ENCODE measurements at places on chromosomes 5 and 9.

- no peak for DNase-seq
These were observed 12.7 kb upstream of the AHRR start for GRCh38 chr5:308672-309271.

GRCh38 chr5:83220331-83220730, 143.0 kb downstream of the XRCC4 start:
- no peak for DNase-seq

- no peak for DNase-seq
These were observed 76.1 kb downstream of the C9orf50 start for GRCh38 chr9:129544761-129545160.

- DNase-seq, result no peak
These were observed 14.6 kb downstream of the ADAMTS16 start for GRCh38 chr5:5154733-5155132.

DNA sequence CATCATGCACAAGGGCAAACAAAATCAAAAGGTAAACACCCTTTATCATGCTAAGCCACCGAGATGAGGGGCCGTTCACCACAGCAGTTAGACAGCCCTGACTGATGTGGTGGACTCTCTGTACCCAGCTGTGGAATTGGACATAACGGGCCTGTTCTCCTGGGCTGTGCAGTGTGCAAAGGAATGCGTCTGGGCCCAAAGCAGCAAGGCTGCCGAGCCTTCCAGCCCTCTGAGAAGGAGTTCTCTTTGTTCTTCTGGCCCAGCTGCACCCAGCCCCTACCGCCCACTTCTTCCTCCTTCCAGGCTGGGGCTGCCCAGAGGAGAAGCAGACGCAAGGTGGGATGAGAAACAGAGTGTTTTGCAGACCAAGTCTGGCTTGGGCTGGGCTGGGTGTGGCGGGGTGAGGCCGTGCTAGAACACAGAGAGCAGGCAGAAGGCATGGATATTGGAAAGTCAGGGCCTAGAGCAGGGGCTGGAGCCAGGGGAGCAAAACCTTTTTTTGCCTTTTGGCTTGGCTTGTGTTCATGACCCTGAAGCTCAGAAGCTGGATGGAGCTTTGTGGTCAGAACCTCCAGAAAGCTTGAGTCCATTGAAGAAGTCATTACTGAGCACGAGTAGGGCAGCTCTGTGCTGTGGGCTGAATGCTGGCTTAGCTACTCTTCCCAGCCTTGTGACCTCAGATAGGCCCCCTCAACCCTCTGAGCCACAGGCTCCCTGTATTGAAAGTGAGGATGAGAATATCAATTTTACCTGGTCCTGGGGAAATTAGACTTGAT, 49.8 kb upstream of the SH3PXD2B start:
- no peak for DNase-seq

- peak; percentile 82 for DNase-seq
These were observed 1.3 kb upstream of the ZNF366 start for GRCh38 chr5:72508241-72509170.

DNA sequence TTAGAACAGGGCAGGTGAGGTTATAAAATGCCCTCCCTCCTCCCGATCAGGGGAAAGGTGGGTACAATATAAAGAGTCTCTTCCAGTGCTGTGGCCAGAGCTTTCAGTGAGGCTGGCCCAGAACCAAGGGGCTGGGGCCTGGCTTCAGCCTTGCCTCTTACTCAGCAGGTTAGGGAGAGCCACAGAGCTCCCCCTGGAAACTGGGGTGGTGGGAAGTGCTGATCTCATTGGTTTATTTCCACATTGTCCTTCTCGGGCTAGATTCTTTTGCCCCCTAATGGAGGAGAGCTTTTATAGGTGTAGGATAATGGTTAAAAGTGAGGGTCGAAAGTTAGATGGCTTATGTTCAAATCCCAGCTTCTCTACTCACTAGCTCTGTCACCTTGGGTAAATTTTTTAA, 186.7 kb upstream of the TBC1D2 start:
- DNase-seq, result no peak

GRCh38 chr5:137888863-137889759, at the start of gene PKD2L2:
PKD2L2 (plus strand) TSS chr5:137889457; CDS start chr5:137889492, 35 bp downstream.
- DNase-seq, result peak; percentile 86

DNA sequence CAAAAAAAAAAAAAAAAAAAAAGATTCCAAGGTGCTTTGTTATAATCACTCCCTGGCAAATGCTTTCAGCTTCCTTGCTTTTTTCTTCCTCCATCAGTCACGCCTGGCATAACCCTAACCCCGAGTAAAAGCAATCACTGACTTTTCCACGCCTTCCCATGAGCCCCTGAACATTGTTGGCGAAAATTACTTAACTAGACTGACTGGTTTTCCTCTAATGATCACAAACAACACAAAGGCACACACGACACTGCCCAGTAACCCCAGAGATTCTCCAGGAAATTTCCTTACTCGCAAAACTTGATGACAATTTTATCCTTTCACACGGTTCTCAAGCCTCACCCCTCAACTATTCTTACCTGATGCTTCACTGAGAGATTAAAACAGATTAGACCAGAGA, 11.4 kb upstream of the PTGR1 start:
- no peak for DNase-seq

DNA sequence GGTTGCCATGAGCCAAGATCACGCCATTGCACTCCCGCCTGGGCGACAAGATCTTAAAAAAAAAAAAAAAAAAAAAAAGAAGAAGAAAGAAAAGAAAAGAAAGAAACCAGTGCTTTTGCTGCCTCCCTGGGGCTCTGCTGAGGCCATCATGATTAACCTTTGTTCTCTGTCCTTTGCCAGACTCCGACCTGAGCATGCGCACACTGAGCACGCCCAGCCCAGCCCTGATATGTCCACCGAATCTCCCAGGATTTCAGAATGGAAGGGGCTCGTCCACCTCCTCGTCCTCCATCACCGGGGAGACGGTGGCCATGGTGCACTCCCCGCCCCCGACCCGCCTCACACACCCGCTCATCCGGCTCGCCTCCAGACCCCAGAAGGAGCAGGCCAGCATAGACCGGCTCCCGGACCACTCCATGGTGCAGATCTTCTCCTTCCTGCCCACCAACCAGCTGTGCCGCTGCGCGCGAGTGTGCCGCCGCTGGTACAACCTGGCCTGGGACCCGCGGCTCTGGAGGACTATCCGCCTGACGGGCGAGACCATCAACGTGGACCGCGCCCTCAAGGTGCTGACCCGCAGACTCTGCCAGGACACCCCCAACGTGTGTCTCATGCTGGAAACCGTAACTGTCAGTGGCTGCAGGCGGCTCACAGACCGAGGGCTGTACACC, 251.7 kb downstream of the MARCHF11 start:
- DNase-seq, result no peak

DNA sequence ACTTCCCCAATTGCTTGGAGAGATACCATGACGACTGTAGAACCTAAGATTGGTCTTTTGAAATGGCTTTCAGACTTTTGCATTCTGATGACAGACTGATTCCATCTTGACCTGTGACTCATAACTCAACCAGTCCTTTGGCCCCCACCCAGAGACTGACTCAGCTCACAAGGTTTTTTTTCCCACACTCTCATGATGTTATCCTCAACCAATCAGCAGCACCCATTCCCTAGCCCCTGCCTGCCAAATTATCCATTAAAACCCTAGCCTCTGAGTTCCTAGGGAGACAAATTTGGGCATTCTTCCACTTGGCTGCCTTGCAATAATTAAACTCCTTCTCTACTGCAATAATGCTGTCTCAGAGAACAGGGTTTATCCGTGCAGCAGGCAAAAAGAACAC, 1263.3 kb upstream of the CDH9 start:
- peak; percentile 89 for DNase-seq

DNA sequence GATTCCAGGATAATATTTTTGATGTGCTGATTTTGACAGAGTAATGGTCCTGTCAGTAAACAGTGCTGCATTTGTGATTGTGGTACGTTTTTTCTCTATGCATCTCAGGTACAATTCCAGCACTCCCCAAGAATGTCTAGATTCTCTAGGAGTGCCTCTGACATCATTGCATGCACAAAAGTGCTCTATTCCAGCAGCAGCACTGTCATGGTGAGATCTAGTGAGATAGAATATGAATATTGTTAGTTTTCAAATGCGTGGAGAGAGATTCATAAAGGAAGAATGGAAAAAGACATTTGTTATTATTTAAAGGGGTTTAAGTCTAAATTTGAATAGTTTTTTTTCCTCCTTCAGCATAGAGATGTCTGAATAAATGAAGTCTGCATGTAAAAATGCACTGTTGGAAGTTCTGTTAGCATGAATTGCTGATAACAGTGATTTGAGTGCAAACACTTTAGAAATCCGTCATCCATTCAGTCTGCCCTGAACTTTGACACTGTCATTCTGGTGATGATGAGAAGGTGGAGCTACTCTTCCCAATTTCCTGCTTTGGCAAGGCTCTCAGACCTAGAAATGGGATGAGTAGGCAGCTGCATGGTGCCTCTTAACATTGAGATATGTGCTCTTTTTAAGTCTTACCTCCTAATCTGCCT, 84.6 kb downstream of the GAPVD1 start:
- DNase-seq, result no peak

DNA sequence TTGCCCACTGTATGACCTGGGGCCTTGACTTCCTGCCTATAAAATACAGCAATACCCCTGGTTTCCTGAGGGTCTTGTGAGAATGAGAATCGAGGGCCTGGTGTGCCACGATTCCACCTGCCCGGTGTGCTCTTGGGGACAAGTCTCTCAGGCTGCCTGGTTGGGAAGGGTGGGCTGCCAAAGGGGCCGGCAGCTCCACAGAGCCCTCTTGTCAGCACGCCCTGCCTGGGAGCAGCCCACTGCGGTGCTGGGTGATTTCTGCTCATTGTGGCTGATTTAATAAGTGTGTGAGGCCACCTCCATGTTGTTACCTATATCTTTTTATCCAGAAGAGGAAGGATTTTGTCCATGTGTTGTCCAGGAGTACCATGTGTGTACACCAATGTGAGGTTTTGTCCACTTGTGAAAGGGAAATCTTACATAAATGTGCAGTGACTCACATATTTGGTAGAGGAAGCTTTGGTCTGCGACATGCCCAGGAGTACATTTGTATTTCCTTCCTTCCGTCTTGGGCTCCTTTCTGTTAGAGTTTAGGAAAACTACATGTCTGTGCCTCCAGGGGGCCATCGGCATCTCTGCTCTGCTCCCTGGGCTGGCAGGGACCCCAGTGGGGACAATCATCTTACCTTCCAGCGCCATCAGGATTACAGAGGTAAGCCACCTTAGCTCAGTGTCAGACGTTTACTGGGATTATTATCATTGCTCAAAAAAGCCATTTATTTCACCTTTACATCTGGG, 108.6 kb downstream of the PHF2 start:
- DNase-seq, result no peak

DNA sequence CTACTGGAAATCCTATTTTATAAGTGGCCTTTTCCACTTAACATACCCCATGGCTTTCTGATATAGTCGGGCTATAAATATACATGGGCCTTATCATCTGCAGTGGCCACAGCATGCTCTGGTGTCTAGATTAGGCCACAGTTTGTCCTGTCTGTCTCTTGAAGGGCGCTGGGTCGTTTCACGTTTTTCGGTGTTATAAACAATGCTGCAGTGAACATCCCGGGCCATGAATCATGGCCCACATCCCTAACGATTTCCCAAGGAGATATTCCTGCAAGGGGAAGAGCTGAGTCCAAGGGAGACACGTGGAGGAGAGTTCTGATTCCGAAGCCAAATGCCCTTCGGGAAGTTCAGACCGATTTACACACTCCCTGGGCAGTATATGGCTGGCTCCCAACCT, 8.4 kb downstream of the PLPP7 start:
- peak; percentile 72 for DNase-seq

GRCh38 chr5:145872486-145872885, 328 bp downstream of the GRXCR2 start:
- no peak for DNase-seq

DNA sequence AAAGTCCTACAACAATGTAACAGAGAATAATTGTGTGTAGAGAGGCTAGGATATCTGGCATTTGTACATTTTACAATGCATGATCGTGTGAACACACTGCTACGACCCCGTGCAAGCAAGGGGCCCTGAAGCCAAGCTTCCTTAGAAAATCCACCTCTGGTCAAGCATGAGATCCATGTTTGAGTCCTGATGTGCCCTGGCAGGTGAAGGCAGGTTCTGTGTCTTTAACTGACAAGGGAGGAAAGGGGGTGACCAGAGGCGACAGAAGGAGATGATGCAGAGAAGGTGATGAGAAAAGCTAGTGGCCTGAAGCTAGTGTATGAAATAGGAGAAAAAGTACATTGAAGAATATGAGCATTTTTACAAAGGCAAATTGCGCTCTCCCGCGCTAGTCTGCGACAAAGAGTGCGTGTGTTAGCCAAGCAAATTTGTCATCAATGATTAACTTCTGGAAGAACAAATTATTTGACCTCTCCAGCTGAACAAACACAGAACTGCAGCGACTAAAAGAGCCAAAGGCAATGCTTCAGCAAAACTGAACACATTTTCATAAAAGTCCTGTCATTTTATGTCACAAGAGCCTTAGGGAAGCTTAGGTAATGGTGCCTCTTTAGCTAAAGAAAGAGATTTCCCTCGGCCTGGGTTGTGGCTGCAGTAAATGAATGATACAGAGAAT, 101.7 kb upstream of the DAPK1 start:
- DNase-seq, result no peak

GRCh38 chr5:78271766-78272165, 22.7 kb downstream of the AP3B1 start:
- DNase-seq, result no peak

- no peak for DNase-seq
These were observed 132.4 kb downstream of the ROR2 start for GRCh38 chr9:91817493-91818224.

DNA sequence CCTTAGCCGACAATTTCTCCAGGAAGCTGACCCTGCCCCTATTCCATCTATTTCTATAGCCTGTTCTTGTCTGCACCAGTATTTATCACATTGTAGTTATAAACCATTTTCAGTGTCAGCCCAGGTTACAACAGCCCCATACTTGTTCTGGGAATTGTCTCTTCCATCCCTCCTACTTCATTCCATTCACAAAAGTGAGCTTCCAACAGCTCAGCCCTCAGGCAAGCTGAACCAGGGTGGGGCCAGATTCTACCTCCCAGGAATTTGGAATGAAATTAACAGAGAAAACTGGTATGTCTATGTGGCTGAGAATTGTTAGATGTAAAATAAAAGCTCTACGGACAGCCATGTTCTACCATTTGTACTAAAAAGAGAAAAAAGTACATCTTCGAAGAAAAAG, 36.1 kb downstream of the STRBP start:
- DNase-seq, result no peak

- no peak for DNase-seq
These were observed 81.4 kb downstream of the SPATA31C2 start for GRCh38 chr9:88056876-88057275.

DNA sequence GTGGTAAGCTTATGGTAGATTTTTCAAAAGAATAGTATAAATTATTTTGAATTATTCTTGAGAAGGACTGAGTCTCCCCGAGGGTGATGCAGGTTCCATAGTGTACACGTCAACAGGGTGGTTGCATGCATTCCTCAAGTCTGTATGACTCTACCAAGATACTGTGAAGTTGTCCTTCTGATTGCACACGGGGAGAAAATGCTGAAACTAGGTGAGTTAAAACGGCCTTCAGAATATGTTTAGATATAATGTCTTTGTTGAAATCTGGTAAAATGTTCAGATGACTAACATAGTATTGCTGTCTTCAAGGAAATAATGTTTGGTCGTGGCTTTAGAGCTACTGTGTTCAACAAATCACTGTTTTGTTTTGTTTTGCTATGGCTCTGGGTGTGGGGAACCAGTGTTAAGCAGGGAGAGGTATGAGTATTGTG, 22.4 kb upstream of the TNFAIP8 start:
- no peak for DNase-seq

All from OCI-M1 (cell line).